Stimulated activated CD4-positive, alpha-beta T cell treated with anti-CD3 and anti-CD28 coated beads, Interleukin-12 subunit alpha, Interleukin-12 subunit beta, amount 100 ng/mL, for 4 hours (primary cell): ENCODE measurements at places on chromosomes 5 and 9.

- DNase-seq = no peak
Observed at GRCh38 chr9:3968891-3969290, 331.0 kb downstream of the GLIS3 start.

DNA sequence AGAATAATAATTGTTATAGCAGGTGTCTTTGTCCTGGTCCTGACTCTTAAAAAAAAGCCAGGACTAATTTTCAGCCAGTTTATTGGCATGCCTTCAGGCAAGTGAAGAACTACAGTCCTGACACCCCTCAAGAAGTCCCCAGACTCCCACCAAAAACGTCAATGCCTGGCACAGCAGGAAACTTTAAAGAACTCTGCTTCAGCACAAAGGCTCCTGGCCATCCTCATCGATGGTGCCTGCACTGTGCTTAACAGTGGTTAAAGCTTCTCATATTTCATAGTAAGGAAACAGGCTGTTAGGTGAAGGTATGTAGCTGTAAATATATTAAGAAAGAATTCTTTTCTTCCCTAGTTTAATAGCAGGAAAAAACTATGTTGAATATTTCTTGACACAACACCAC, 280.1 kb upstream of the PUM3 start:
- no peak for DNase-seq

DNA sequence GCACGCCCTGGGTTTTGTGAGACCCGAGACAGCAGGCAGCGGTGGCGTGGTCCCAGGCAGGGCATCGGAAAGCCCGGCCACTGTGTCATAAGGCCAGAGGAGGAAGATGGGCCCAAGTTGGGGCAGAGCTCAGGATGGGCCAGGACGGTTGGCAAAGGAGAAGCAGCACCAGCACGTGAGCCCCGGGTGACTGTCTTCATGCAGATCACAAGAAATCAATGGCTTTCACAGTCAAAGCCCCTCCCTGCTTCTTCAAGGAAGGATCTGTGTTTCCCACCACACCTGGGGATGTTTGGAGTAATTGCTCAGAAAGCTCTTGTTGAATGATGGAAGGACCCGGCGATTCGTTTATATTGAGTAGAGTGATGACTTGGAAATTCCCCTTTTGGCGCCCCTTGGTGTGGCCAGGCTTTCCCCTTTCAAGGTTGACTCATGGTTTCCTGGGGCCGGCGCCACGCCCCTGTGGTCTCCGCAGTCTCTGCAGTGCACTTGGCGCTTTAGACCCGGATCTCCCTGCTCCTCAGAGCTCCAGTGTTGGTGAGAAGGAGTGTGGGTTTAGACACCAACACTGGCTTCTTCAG, 52.1 kb downstream of the IL31RA start:
- DNase-seq = peak; percentile 47

DNA sequence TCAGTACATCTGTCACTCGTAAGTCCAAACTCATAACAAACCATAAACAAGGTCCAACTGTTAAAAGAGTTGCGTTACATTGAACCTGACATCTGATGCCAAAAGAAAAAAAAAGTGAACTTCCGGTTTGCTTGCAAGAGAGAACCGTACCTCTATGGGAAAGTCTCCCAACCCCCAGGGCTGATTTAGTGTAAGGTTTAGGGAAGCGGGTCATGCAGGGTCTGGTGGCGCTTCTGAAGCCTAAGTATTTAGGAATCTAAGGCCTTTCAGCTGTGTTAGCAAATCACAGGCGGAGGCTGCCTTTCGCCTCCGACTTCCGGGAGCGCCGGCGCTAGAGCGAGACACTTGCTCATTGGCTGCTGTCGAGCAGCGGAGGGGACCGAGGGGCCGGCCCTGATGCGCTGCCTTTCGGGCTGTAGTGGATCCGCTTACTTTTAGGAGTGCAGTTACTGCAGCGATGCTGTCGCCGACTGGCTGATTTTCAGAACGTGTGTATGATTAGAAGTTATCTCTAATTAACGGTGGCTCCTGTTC, 12.0 kb upstream of the GNPDA1 start:
- DNase-seq = peak; percentile 79

GRCh38 chr5:90226433-90227099, 183.0 kb downstream of the CETN3 start:
- no peak for DNase-seq

GRCh38 chr9:6106711-6107339, 91.4 kb upstream of the RANBP6 start:
- DNase-seq = no peak

DNA sequence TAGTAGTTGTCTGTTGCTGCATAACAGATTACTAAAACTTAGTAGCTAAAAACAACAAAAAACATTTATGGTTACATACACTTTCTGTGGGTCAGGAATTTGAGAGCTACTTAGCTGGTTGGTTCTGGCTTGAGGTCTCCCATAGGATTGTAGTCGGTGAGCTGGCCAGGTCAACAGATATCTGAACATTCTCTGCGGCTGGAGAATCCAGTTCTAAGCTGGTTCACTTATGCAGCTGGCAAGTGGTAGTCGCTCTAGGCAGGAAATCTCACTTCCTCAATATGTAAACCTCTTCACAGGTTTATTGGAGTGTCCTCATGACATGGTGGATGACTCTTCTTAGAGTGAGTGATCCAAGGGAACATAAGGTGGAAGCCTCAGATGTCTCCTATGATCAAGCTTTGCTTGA, 65.7 kb upstream of the TNFAIP8 start:
- DNase-seq = no peak

DNA sequence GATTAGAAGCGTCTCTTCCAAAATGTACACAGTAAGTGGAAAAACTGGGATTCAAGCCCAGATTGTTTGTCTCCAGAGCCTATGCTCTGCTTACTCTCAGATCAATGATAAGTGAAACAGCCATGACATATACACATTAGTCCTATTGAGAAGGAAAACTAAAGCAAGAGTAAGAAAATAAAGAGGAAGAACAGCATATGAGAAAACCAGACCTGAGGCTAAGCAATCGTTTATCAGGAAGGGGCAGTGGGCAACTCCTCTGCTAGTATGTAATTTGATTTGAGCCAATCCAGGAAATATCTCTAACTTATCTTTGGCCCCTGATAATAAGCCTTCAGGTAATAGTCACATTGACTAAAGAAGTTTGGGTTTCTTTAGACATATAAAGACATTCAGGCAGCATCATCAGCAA, 789.9 kb upstream of the C9orf72 start:
- DNase-seq = no peak

DNA sequence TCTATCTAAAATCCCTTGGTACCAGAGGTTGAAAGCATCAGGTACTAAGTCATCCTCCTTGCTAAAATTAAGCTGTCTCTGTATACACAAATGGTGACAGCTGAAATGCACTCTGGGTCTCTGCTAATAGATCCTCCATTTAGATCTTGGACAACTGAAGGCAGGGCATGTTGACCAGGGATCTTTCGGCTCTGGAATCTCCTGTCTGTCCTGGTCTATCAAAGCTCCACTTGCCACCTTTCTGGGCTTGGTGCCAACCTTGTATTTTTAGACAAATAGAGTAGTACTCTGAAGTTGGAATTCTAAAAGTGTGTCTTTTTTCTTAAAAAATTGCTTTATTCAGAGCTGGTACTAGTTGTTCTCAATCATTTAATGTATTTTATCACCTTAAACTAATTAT, 135.2 kb upstream of the HMHB1 start:
- DNase-seq = no peak

DNA sequence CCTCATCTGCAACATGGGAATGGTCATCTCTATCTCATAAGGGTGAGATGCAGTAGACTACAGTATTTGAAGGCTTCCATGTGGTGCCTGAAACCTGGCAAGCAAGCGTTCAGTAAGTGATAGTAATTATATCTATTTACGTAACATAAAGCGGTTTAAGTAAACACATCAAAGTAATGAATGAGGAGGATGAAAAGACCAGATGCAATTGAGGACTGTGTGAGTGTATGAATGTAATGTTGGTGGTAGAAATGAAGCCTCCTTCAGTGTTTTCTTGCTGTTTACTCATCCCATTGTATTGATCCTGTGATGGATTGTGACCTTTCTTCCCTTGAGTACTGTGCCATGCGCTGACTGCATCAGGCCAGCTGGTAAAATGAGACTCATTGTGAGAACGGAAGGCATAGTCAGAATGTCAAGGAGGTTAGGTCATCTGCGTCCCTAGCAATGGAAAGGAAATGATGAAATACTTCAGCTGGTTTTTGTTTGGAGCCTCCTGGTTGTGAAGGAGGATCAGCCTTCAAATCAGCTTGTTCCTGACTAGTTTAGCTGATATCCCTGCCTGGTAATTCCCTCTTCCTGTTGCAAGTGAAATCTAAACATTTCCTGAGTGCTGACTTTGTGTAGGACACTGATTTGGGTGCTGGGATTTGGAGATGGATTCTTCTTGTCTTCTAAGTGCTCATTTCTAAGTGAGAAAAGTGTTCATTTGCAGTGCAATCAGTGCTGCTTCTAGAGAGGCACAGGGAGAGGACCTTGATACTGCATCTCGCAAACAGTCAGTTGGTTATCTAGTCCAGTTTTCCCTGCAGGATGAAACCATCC, 35.6 kb downstream of the TNFSF8 start:
- DNase-seq = no peak

DNA sequence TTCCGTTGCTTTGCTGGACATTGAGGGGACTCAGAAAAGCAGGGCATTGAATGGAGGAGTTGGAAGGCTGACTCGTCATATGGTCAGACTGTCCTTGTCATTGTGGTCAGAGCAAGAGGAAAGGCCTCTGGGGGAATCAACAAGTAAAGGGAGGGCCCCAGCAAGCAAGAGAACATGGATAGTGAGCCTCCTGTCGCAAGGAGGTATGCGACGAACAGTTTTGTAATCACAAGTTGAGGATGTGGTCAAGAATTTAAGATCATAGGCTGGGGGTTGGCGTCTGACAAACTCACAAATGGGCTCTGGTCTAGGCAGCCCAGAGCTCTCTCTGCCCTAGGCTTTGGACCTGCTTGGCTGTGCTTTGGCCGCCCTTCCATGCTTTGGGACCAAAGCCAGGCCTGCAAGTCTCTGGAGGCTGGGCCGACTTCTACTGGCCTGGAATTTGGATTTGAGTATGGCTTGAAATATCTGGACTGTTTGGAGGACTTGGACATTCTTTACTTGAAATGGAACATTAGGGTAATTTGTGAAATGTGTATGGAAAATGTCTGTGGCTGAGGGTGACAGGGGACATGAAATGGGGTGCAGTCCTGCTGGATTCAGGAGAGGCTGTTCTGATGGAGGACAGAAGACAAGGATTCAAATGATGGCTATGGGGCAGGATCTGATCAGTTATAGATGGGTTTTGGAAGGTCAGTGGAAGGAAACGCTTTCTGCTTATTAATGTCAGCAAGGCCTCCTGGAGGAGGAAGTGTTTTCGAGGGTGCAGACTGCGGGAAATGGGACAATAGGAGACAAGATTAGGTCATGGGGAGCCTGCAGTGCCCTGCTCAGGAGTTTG, 19.2 kb upstream of the NDST1 start:
- no peak for DNase-seq

DNA sequence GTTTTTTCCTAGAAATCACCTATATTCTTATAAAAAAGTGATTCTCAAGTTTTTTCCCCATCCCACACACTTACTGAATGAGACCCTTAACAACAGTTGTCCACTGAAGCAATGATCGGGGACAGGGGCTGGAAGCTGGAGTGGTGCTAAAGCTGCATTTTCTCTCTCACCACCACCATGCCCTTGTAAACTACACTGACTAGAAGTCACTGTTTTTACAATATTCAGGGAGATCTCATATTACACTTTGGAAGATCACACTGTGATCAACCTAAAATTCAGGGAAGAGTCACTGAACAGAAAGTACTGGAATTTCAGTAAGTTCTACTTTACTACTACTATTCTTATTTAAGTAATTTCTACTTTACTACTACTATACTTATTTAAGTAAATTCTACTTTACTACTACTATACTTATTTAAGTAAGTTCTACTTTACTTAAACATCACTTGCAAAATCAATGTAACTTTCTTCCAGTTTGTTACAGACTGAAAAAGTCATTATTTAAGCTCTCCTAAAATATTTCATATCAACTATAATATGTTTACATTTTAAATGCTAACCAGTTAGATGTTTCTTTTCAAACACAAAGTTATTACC, 164.3 kb downstream of the AGTPBP1 start:
- no peak for DNase-seq

GRCh38 chr9:100083448-100084127, 15.2 kb downstream of the ERP44 start:
- DNase-seq = no peak

GRCh38 chr9:995781-996180, 19.3 kb downstream of the DMRT3 start:
- DNase-seq = no peak

GRCh38 chr9:30900706-30901105, 1483.7 kb upstream of the ACO1 start:
- DNase-seq = no peak
